Activated CD8-positive, alpha-beta T cell treated with anti-CD3 and anti-CD28 coated beads for 36 hours (primary cell): ENCODE measurements at places on chromosomes 5 and 9. TPM values are rescaled to one million over a fixed set of nuclear protein-coding genes. Genes with fewer than 3 reads are reported as not detected.

Gene PTGES
- total RNA-seq = 0.56 TPM

Gene TRMT10B
- 12.0 TPM for total RNA-seq

- no peak for DNase-seq
Measured at GRCh38 chr9:19451240-19452087, 42.7 kb downstream of the ACER2 start.

DNA sequence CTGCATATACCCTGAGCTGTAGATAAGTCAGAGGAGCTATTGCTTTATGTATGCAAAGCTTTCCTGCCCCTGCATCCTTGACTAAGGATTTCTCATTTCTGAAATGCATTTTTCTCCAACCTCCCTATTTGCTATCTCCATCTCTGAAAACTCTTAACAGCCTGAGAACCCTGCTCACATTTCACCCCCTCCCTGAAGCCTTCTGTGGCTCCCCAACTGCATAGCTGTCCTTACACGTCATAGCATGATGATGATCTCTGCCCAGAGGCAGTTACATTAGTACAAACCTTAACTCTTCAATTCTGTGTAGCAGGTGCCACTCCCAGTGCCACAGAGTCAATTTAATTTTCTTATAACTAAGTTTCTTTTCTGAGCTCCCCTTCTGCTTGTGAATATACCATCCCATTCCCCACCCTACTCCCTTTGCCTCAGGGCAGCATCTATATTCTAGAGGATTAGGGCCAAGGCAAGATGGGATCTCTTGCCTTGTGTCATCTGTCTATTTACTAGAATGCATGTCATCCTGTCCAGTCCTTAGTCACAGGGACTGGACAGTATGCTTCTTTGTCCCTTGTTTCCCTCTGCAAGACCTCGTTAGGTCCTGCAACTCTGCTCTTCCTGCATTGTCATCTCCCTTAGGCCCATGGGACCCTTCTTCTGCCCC is 149.7 kb upstream of the SPRY4 start:
- no peak for DNase-seq

DNA sequence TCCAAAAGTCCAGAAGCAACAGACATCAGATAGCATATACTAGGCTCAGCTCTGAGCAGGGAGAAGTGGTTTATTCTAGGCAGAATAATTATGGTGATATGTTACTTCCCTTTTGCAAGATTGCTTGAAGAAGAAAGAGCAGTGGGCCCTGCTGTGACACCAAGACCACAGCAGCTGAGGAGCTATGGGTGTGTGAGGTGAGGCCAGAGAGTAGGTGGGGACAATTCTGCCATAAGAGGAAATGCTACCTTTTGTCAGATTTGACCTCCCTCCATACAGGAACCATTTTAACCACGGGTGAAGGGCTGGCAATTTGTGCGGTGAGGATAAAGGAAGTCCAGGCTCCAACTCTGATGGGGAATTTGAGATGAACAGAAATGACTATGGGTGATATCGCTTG is 51.3 kb downstream of the TNFSF15 start:
- DNase-seq = peak; percentile 43
